ENCODE measurements at places on chromosomes 6 and 20. TPM values are rescaled to one million over a fixed set of nuclear protein-coding genes. Genes with fewer than 3 reads are reported as not detected.

Gene MUC22
- 0.06 TPM for total RNA-seq

DNA sequence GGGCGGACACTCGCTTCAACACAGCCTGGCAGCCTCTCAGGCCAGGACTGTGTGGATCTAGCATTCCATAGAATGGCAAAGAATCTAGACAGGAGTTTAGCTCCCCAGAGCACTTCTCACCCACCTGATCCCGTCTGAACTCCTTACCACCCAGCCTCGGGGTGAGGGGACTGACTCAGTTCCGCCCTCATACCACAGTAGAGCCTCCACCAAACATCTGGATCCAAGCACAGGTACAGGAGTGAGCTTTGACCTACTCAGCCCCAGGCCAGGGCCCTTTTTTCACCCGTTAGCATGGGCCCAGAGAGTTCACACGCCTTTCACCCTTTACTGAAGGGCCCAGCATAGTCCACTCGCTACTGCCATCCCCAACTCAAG, 715 bp downstream of the PSMF1 start:
- DNase-seq: no peak

DNA sequence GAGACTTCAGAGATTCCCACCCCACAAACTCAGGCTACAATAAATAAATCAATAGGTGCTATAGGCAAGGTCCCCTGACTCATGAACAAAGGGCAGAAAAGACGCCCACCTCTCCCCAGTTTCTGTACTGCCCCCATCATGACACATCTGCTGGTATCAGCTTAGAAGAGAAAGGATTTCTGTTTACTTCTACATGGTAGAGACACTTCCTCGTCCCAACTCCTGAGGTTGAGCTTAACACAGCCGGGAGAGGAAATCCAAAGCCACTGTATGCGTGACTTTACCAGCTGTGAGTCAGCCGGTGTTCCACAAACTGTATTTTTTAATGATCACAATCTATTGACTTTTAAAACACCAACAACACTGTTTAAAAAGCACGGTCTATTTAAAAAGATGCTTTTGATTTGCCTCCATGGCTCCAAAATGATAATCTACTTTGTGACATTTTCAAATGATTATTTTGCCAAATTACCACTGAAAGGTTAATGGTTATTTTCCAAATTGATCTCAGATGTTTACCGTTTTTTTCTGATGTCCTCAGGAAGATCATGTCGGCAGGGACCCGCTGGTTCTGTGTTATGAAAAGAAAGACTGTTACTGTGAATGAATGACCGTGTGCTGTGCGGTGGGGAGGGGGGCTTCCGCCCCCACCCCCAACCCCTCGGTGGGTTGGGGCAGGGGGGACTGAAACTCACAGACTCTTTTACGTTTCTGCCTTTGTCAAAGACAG, 72.5 kb downstream of the ATP9A start:
- DNase-seq: no peak

- no peak for DNase-seq
Observed at GRCh38 chr6:128282961-128283360, 237.4 kb downstream of the PTPRK start.

Gene CYB5R4
- total RNA-seq: 8.2 TPM

DNA sequence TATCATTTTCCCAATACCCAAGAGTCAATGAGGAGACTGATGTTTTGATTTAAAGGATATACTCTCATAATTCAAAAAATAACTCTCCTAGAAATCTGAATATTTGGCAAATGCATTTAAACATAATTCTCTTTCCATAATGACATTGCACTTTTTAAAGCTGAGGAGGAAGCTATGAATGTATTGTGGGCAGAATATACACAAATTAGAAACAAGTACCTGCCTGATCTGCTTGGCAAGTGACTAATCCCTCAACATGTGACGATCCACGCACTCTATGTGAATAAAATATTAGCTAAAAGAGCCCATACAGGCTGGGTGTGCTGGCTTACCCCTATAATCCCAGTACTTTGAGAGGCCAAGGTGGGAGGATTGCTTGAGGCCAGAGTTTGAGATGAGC, 88.3 kb upstream of the CCDC28A start:
- no peak for DNase-seq

All from epithelial cell of proximal tubule (primary cell).